CD4-positive, CD25-positive, alpha-beta regulatory T cell (primary cell): ENCODE measurements at places on chromosomes 4 and X. TPM values are rescaled to one million over a fixed set of nuclear protein-coding genes. Genes with fewer than 3 reads are reported as not detected.

DNA sequence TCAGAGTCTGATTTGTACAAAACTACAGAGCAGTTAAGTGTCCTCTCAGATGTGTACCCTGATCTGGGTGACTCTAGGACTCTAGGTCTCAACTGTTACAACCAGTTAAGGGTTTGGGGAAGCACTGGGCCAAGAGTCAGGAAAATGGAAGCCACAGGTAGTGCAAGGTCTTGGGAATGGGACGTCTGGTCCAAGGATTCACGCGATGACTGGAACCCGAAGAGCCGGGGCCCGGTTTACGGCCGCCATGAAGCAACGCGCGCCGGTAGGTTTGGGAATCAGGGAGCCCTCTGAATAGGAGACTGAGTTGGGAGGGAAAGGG lies 321 bp upstream of the HPRT1 start:
- no peak for DNase-seq

DNA sequence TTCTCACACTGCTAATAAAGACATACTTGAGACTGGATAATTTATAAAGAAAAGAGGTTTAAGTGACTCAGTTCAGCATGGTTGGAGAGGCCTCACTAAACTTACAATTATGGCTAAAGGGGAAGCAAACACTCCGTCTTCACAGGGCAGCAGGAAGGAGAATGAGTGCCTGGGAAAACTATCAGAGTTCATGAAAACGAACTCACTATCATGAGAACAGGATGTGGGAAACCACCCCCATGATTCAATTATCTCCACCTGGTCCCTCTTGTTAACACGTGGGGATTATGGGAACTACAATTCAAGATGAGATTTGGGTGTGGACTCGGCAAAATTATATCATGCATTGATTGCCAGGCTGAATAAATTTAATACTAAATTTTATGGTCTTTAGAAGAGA lies 592.7 kb downstream of the GRXCR1 start:
- DNase-seq: no peak

- DNase-seq: no peak
These were observed 367.9 kb upstream of the SLIT2 start for GRCh38 chr4:19883841-19884240.

GRCh38 chr4:172035562-172035961 lies 222.4 kb downstream of the GALNTL6 start:
- no peak for DNase-seq

- no peak for DNase-seq
These were observed 136.1 kb upstream of the STIM2 start for GRCh38 chr4:26724534-26724933.

DNA sequence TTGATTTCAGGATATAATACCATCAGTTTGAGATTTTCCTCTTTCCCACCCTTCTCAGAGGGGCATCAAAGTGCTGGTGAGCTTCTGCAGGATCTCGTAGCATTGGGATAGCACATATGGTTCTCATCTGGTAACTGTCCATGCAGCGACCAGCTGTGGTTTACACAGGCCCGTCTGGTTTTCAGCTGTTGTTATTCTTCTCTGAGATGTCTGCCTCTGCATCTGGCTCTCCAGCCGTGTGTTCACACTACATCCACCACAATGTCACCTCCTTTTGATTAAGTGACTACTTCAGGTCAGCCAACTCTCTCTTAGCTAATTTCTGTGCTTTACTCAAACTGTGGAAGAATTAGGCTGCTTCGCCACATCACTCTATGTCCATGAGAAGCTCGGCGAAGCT lies 676.7 kb upstream of the TENM3 start:
- DNase-seq: no peak

- DNase-seq: no peak
These were observed 43.0 kb upstream of the TEX13D start for GRCh38 chrX:124289443-124289842.

GRCh38 chrX:148159796-148160195 lies 178.7 kb downstream of the FMR1NB start:
- no peak for DNase-seq

DNA sequence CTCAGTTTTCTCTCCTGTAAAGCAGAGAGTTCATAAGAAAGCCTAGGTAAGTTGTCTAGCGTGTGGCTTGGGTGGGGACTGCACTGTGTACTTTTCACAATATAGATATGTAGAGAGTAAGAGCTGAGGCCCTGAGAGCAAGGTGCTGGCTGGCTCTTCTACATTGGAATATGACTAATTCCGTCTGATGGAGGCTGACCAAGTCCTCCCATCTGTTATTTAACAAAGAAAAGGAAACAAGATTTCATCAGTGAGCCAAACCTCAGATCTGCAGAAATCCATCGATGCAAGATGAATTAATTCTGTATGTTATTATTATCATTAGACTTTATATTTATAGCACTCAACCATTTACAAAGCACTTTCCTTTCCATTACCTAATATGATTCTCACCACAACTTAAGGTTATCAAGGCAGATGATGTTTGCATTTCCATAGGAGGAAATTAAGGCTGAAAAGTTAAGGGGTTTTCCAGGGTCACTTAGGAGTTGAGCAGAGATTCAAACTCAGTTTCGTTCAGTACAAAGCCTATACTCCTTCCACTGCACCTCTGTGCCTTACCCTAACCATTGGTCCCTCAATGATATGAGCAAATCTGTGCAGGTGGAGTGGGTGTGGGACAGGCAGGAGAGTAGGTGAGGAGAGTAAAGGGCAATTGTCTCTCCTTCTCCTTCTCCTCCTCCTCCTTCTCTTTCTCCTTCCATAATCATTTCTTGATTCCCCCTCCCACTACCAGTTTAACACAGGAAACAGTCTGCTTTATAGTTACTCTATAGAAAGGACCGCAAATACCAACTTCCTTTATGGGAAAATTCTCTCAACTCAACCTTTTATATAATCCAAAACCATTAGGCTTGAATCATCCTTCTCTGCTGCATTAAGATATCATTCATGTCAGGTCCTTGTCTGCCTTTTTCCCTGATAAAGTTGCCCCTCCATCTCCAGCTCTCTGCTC lies 27.6 kb upstream of the SRD5A3 start:
- no peak for DNase-seq

DNA sequence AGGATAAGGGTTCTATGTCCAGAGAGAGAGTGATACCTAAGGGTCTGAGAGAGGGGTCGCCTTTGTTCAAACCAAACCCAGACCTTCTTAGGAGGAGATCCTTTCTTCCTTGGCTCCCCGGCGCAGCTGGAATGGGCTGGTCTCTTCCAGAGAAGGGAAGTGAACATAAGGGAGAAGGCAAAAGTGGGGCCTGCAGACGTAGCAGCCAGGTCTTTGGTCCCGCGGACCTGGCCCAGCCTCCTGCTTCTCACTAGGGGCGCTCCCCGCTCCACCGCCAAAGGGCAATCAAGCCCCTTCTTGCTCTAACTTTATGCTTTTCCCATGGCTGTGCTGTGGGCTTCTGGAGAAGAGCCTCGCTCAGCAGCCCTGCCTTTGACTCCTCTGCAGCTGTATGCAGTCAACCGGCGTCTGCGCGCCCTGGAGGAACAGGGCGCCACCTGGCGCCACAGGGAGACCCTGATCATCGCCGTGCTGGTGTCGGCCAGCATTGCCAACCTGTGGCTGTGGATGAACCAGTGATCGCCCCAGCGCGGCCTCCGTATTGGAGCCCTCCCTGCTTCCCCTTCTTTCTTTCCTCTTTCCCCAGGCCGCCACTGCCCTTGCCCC lies 6.5 kb downstream of the FATE1 start:
- no peak for DNase-seq

MGAT4D gene
- total RNA-seq: not detected

GPR119 gene
- total RNA-seq: not detected

CLDN34 gene
- not detected for total RNA-seq

TCEAL4 gene
- 12.0 TPM for total RNA-seq

DUSP9 gene
- not detected for total RNA-seq
